ENCODE measurements at places on chromosomes 1 and 21. TPM values are rescaled to one million over a fixed set of nuclear protein-coding genes. Genes with fewer than 3 reads are reported as not detected.

ENO1 gene
- polyA plus RNA-seq = 946 TPM

ATP1B1 gene
- 555 TPM for polyA plus RNA-seq

SLC45A1 gene
- 5.5 TPM for polyA plus RNA-seq

GPX7 gene
- polyA plus RNA-seq = 71.2 TPM

TNFRSF18 gene
- polyA plus RNA-seq = 0.29 TPM

GSTM5 gene
- polyA plus RNA-seq = 39.8 TPM

SLC5A9 gene
- 13.4 TPM for polyA plus RNA-seq

SH2D2A gene
- polyA plus RNA-seq = 1.2 TPM

TMEM53 gene
- 14.4 TPM for polyA plus RNA-seq

UBQLN4 gene
- polyA plus RNA-seq = 46.9 TPM

SPATA6 gene
- polyA plus RNA-seq = 19.1 TPM

FAM43B gene
- 1.2 TPM for polyA plus RNA-seq

CA6 gene
- polyA plus RNA-seq = not detected

ARHGEF10L gene
- polyA plus RNA-seq = 50.0 TPM
